ENCODE measurements at places on chromosomes 16 and 17.

GRCh38 chr17:4179071-4179470, 36.1 kb downstream of the CYB5D2 start:
- no peak for DNase-seq

DNA sequence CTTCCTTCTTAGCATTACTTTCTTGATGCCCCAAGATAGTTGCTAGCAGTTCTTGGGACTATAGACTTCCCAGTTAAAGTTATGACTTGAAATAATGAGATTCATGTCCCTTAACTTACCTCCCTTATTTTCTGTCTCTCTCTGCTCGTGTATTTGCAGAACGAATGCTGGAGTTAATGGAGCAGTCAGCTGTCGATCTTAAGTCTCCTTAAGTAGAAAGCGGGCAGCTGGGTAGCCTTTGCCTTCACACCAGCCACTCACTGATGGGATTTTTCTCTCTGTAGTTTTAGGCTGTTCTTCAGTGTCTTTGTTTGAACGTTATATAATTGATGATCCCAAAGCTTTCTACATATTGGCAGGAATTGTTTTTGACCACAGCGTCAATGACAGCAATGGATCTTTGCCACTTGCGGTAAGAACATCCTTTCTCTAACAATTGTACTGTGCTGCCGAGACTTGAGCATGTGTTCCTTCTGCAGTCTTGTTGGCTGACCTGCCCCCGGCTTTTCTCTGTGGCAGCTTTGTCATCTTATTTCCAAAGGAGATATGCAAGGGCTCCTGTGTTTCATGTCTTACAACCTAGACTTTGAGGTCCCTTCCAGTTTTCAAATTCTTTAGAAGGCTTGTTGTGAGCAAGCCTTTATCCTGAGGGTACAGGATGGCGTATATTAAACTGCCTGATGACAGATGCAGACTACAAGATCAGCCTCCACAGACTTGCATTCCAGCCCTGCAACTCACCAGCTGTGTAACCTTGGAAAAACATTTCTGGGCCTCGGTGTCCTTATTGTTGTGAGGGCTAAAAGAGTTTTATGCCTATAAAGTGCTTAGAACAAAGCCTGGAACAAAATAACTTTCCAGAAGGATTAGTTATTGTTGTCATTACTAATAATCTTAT, 25.1 kb upstream of the ABCA3 start:
- DNase-seq, result no peak

DNA sequence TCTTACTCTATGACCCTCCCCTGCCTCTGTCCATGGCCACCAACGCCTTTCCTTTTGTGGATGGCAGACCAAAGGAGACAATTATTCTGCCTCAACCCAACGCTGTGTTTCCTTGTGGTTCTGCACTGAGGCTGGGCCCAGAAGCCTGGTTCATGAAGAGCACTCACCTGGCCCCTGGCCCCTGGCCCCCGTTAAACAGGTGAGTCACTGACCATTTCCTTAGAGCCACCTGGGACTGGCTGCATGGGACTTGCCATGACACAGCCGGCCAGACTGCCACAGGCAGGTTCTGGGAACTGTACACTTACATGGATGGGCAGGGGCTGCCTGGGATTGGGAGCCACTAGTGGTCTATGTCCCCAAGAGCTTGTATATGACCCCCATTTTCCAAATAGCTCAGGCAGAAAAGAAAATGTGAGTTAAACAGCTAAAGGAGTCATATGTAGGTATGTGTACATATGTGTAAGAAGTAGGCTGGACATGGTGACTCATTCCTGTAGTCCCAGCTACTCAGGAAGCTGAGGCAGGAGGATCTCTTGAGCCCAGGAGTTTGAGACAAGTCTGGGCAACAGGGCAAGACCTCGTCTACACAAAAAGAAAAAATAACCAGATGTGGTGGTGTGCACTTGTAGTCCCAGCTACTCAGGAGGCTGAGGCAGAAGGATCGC, 181.9 kb upstream of the CACNG5 start:
- no peak for DNase-seq

DNA sequence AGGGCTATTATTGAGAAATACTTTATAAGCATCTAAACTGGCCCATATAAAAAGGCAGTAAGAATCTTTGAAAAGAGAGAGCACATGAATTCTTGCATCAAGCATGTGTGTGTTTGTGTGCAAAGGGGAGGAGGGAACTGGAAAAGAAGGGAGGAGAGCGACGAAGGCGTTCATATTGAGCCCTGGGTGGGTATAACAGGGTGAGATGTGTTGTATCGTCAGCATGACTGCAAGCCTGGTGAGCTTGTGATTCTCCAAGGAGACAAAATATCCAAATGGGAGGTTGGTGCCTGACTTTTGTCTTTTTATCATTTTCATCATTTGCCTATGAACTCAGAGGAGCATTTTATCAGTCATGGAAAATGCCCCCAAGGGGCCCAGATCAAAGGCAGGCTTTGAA, 70.8 kb upstream of the PMFBP1 start:
- no peak for DNase-seq

Data from effector CD4-positive, alpha-beta T cell (primary cell).